ENCODE measurements at places on chromosomes 16 and 17.

DNA sequence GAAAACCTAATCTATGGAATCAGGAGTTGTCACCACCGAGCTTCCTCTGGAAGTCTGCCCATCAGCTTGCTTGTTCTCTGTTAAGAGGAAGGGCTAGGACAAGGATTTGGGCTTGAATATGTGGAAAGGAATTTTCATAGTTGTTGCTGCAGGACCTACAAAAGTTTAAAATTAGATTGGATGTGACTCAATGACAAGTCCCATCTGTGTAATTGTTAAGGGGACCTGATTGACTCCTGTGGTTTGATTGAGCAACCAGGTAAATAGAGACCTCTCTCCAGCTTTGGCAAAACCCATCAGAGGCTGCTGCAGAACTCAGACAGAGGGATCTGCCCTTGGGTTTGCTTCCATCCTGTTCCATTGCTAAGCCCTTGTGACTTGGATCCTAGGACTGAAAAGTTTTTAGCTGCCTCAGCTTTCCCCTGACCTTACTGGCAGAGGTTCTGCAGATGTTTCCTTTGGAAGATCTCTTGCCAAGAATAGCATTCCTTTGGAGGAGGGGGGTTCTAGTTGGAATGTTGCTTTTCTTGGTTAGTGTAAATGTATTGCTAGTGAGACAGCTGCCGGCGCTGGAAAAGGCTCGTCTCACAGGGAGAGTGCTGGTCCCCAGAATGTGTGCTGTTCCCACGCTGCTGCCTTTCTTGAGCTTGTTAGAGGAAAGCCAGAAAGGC is 50.0 kb downstream of the SF3B3 start:
- DNase-seq: no peak

DNA sequence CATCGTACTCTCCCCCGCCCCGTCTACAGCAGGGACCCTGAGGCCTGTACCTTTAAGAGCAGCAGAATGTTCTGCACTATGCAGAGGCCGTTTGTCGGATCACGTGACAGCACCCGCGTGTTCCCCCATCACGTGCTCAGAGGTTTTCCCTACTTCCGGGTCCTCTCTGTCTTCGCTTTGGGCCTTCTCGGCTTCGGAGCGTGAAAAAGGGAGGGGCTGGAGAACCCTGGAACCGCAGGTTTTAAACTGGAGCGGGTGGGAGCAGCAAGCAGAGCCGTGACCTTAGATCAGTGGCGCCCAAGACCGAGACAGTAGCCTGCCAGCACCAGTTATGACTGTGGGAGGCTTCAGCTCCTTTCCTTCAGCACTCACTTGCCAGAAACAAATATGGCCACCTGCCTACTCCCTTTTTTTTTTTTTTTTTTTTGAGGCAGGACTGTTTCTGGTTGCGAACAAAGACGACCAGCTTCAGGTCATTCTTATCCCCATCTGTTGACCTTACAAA is at the start of gene CLN3:
TSS of gene CLN3 (minus strand) at position 105 of the 505 bp plus-strand sequence. CDS start 315 bp downstream, outside the sequence.
- DNase-seq: peak; percentile 88

GRCh38 chr16:49499869-49500610 is 126.4 kb downstream of the C16orf78 start:
- DNase-seq: no peak

DNA sequence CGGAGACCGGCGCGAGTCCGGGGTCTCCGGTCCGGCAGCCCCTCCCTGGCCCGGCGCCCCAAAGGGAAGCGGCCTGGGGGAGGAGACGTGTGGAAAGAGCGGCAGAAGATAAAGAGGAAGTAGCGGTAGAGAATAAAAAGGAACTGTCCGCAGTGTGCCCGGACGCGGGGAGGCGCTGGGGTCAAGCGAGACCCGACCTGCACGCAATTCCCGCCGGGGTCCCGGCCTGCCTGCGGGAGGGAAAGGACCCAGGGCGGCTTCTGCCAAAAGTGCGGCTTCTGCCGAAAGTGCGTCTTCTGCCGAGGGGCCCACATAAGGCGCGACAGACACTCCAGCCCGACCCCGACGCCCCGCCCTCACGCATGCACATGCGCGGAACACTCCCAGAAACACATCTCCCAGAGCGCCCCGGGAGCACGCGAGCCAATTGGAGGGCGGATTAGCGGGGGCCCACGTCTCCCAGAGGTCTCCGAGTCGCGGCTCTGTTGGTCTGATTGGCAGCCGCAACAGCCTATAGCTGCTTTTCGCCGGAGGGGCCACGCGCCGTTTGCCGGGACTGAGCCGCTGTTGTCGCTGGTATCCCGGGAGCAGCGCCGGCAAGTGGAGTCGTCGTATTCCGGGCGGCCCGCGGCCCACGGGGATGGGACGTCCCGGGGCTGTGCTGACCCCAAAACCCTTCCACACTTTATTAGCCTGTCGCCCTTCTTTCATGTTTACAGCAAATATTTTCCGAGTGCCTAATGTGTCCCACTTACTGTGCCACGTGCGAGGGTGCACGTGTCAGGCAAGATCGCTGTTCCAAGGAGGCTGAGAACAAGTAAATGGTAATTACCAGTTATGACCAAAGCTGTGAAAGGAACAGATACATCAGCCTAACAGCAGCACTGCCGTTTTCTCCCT is 8.0 kb upstream of the MEFV start:
- peak; percentile 97 for DNase-seq

DNA sequence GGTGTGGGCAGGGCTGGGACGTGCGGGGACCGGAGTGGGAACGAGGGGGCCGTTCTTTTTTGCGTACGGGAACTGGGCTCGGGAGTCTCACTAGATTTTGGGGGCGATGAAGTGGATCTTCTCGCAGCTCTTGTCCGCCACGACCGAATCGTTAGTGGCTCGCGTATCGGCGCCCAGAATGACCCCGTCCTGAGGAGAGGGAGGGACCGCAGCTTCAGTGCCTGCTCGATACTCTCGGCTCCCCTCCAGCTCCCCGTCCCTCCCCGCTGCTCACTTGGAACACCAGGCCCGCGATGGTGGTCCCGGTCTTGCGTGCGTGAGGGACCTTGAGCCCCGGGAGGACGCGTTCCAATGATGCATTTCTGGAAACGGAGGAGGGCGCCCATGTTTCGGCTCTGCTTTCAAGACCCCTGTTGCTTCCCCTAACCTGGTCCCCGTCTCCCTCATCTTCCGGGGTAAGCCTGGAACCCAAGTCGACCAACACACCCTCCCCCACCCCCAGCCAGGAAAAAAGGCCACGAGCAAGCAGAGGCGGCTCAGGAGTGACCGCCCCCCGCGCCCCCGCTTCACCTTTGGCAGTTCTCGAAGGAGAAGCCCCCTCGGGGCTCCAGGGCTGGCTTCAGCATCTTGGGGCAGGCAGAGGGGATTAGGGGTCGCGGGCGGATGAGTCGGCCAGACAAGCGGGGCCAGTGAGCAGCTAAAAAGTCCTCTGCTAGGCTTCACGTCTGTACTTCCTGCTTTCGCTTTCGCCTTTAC is at the start of gene PSMB10:
TSS of gene PSMB10 (minus strand) at position 727 of the 756 bp plus-strand sequence. CDS start at position 626, 101 bp downstream.
- no peak for DNase-seq

- no peak for DNase-seq
Measured at GRCh38 chr17:43020030-43020621, 2.1 kb downstream of the VAT1 start.

- DNase-seq: no peak
Measured at GRCh38 chr16:30874244-30874820, 19.5 kb downstream of the BCL7C start.

DNA sequence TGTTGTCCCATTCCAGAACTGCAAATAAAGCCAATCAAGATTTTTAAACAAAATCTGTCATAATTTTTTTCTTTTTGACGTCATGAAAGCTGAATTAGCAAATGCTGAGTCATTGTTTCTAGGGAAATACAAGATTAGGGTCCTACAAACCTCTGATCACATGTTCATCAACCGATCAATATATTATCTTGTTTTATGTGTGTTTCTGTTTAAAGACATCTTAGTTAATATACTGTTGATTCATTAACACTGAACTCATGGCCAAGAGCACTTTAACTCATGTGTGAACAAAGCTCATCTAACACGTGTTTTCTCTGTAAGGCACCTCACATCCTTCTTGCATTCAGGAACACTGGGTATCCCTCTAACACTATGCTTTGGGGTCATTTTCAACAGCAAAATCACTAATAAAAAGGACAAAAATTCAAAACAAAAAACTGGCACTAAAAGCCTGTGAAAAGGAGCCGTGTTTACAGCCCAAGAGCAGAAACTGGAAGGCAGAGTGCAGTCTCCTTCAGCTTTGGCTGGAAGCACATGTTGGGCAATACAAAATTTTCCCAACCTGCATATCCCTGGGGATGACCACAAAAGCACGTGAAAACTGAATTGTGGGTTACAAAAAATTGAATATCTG is 102.5 kb downstream of the PARN start:
- DNase-seq: no peak

GRCh38 chr17:66643815-66644710 is 190.9 kb upstream of the CACNG5 start:
- DNase-seq: no peak

- DNase-seq: peak; percentile 83
Measured at GRCh38 chr17:5500589-5501391, 14.4 kb downstream of the MIS12 start.

DNA sequence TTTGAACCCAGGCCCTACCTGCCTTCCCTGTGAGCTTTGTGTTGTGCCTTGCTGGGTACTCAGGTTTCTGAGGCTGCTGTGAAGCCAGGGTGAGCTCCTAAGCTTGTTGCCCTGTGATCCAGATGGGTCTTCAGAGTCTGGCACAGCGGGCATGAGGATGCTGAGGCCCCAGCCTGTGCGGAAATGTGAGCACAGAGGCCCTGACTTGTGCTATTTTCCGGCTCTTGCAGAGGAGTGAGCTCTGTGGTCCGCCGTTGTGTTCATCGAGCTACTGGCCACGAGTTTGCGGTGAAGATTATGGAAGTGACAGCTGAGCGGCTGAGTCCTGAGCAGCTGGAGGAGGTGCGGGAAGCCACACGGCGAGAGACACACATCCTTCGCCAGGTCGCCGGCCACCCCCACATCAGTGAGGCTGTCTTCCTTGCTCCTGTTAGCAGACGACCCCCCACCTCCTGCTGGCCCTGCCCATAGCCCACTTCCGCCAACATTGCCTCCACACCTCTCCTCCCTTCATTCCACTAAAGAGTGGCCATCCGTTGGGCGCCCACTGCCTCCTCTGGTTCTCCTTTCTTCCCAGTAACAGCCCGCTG is 2.7 kb downstream of the PHKG2 start:
- no peak for DNase-seq

DNA sequence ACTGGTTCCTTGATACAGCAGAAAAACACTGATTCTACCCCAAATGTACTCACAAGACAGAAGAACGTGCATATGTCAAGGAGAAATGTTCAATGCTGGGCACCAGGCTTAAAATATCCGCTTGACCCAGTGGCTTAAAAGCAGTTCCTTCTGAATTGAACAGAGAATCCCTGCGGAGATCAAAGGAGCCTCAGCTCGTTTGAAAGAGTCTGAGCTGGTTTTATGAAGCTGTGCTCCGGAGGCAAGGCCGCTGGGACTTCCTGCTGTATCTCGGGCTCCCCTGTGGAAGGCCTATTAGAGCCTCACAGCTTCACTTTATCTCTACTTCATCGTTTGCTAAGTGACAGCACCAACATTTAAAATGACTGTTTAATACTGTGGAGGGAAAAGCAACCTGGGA is 2.2 kb downstream of the LMF1 start:
- peak; percentile 25 for DNase-seq

- no peak for DNase-seq
Measured at GRCh38 chr16:67336116-67336515, 9.5 kb downstream of the LRRC36 start.

DNA sequence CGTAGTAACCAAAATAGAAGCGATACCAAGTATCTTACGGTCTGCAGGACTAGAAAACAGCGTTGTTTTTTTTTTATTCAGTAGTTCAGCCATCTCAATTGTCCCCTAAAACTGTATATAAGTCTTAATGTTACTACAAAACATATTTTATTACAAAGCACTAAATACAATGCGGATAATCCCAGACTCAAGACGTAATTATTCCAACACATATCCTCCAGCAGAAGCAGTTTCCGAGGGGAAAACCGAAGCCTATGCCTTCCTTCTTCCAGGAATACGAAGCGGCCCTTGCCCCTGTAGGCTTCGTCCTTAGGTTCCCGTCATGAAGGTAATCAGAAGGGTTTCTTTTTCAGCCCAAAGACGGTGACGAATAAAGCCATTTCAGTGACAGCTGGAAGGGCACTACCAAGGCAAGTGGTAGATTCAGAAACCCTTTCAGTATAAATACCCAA is 2.3 kb downstream of the TMEM107 start:
- DNase-seq: no peak

GRCh38 chr17:67992548-67993152 is 3.6 kb downstream of the C17orf58 start:
- no peak for DNase-seq

DNA sequence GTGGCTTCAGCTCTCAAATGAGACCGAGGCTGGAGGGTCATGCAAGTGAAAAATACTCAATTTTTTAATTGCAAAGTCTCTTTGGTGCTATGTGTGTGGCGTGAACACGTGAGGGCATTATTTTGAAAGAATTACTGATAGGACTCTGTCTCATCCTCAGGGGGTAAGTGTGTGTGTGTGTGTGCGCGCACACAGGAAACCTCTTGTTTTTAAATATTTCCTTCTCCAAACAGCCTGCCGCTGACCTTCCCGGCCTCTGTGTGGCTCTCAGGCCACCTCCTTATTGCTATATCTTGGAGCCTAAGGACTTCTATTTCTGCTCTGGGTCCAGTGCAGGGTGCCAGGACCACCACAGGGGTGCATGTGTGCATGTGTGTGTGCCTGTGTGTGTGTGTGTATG is 99.7 kb downstream of the CMIP start:
- DNase-seq: no peak

DNA sequence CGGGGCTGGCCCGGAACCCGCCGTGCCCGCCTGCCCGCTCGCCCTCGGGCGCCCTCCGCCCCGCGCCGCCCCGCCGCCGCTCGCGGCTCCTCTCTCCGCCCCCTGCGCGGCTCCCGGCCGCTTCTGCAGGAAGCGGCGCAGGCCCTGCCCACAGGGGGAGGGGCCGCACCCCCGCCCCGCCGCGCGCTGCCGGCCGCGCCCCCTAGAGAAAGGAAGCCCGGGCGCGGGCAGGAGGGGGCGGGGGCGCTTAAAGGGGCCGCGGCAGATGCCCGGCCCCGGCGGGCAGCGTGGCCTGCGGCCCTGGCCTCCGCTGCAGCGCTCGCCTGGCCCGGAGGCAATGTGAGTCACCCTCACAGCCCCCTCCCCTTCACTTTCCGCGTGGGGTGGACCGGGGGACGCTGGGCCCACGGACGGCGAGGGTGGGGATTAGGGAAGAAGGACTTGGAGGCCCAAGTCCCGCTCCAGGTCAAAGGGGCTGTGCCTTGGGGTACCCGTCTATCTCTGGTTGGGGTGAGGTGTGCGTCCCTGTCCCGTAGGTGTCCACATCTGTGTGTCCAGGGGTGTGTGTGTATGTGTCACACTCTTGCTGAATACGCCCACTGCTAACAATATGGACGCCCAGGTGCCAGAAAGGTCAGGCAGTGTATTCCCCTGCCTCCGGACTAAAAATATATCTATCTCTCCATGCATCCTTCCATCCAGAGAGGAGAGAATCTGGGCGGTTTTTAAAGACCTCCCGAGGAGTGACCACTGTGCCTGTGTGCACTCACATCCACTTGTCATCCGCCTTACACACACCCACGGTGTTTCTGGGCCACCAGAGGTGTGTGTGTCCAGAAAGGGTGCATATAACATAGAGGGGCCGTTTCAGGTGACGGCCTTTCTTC is at the start of gene GIT1:
TSS of gene GIT1 (minus strand) at position 125 of the 887 bp plus-strand sequence. CDS start 270 bp downstream, outside the sequence.
- peak; percentile 90 for DNase-seq
